Cerebellar cortex (tissue), 1 donor: ENCODE measurements at places on chromosomes 3 and 15.

DNA sequence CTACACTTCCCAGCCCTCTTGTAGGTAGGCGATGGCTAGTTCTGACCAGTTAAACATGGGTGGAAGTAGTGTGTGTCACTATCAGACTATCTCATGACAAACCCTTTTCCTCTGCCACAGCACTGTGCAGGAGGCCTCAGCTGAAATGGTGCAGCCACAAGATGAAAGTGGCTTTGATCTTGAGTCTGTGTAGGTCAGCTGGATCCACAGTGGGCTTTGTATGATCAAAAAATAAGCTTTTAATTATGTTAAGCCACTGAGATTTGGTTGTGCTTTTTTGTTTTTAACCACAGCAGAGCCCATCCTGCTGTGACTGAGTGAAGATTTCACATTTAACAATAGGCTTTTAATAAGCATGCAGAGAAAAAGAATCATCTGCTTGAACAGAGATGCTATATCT is 19.7 kb downstream of the RCN2 start:
- no peak for DNase-seq

GRCh38 chr3:132311841-132312240 is 5.4 kb upstream of the ACP3 start:
- DNase-seq: peak; percentile 22

GRCh38 chr3:151283907-151284461 is 5.6 kb upstream of the P2RY14 start:
- no peak for DNase-seq

DNA sequence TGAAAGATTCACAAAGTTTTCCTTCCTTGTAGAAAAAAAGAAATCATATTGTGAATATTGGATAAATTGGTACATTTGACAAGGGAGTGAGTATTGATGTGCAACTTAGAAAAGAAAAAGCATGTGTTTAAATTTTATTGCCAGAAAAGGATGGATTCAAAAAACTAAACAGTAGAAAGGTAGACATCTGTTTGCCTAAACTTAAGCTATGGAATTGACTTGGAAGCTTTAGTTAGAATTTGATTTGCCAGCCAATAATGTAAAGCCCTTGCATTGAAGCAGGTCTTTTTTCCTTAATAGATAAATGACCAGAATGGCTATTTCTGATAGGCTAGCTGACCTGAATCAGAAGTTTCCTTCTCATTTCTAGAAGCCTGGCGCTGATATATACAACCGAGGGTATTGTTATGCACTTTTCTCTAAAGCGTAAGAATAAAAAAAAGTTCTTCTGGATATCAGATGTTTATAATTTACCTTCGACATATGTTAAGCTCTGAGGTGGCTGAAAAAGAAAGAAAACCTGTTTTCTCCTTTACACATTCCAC is 4.2 kb downstream of the RARB start:
- no peak for DNase-seq

- no peak for DNase-seq
Measured at GRCh38 chr3:128931046-128931445, 51.6 kb downstream of the ACAD9 start.

DNA sequence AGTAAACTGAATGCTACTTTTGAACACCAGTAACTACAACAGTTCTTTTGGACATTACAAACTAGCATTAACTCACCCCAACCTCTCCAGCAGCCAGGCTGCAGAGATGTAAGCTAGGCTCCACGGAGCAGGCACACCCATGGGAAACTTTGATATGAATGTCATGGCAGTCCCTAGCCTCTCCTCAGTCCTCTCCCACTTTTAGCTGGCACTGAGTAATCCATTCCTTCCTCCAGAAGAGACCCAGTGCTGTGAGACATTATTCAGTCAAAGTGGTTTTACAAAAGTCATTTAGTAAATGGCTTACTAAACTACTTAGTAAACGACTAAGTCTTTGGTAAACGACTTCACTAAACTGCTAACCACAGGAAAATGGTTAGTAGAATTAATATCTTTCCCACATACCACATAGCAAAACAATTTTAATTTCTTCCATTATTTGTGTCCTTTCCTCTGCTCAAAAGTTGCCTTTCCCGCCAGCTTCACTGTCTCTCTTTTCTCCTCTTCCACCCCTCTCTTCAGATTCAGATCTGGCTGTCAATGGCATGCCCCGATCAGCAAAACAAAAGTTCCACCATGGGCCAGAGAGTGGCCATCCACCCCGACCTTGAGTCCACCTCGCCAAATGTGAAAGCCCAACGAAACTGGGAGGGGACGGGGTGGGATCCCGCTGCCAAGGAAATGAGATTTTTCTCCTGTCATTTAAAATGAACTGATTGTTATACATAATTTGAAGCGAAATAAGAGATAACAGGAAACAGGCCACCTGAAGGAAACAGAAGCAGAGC is 67.5 kb upstream of the TJP1 start:
- DNase-seq: no peak

GRCh38 chr3:99708207-99708745 is 69.9 kb downstream of the COL8A1 start:
- no peak for DNase-seq

GRCh38 chr3:192408007-192408646 is 319.2 kb downstream of the FGF12 start:
- peak; percentile 62 for DNase-seq
